Type B pancreatic cell (in vitro differentiated cells): ENCODE measurements at places on chromosomes 13 and 19. TPM values are rescaled to one million over a fixed set of nuclear protein-coding genes. Genes with fewer than 3 reads are reported as not detected.

- no peak for DNase-seq
Measured at GRCh38 chr19:43300876-43301765, 31.8 kb upstream of the PSG9 start.

- DNase-seq: no peak
Measured at GRCh38 chr13:96768524-96768923, 225.8 kb downstream of the OXGR1 start.

GRCh38 chr13:106540613-106541012 lies 5.2 kb upstream of the EFNB2 start:
- DNase-seq: no peak

DNA sequence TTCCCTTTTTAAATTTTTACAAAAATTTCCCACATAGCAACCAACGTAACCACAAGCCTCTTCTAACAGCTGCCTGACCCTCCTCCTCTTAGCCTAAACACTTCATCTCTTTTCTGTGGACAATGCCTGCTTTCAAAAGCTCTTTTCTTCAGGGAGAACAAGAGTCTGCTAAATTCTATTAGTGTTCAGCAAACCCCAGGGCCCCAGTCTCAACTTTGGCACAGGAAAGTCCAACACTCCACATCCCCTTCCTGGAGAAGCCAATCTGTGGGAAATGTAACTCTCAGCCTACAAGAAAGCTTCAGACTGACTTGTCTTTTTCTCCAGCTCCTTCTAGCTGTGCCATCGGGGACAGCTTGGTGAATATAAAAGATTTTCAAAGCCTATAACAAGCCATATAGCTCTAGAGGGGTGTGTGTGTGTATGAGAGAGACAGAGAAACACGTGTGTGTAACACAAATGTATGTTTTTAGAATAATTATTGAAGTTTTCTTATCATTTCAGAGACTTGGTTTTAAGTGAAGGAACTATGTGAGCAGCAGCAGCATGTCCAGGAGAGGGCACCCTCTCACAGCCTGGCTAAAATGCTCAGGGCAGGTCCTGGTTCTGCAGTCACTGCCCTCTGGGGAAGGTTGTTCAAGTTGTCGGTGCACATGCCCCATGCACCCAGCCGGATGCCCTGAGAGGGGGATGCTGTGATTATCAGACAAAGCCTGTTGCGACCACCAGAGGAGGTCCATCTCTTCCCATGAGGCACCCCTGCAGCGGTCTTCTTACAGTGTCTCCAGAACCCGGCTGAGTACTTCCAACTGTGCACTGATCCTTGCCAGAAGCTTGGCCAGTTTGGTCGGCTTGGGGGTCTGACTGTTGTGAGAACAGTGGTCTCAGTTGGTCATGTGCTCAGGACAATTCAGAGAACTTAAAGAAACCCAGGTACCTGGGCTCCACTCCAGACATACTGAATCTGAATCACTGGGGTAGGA lies 34.4 kb downstream of the CCDC70 start:
- DNase-seq: no peak

The KCTD15 gene
- total RNA-seq: 18.1 and 53.2 TPM in 2 replicates

DNA sequence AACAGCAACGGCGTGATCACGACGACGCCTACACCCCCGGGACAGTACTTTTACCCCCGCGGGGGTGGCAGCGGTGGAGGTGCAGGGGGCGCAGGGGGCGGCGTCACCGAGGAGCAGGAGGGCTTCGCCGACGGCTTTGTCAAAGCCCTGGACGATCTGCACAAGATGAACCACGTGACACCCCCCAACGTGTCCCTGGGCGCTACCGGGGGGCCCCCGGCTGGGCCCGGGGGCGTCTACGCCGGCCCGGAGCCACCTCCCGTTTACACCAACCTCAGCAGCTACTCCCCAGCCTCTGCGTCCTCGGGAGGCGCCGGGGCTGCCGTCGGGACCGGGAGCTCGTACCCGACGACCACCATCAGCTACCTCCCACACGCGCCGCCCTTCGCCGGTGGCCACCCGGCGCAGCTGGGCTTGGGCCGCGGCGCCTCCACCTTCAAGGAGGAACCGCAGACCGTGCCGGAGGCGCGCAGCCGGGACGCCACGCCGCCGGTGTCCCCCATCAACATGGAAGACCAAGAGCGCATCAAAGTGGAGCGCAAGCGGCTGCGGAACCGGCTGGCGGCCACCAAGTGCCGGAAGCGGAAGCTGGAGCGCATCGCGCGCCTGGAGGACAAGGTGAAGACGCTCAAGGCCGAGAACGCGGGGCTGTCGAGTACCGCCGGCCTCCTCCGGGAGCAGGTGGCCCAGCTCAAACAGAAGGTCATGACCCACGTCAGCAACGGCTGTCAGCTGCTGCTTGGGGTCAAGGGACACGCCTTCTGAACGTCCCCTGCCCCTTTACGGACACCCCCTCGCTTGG lies 966 bp downstream of the JUNB start:
- DNase-seq: no peak

The KASH5 gene
- not detected in 2 replicates for total RNA-seq
